NCI-H187 treated with DMSO at 0.1 percent for 48 hours (cell line): ENCODE measurements at places on chromosomes 4 and X.

DNA sequence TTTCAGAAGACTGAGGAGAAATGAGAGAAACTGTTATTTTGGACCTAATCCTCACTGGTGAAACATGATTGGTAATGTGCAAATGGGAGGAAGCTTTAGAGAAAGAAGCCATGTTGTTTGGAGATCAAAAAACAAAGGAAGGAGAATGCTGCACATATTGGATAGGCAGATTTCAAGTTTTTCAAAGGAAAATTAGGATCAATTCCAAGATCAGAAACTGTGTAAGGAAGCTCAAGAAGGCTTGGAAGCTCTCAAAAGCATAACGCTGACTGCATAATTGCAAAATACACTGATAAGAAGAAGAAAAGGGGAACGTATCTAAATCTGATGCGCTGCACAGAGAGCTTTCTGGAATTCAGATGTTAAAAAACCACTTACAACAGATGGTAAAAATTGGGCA lies 34.6 kb downstream of the KLHL15 start:
- no peak for DNase-seq

DNA sequence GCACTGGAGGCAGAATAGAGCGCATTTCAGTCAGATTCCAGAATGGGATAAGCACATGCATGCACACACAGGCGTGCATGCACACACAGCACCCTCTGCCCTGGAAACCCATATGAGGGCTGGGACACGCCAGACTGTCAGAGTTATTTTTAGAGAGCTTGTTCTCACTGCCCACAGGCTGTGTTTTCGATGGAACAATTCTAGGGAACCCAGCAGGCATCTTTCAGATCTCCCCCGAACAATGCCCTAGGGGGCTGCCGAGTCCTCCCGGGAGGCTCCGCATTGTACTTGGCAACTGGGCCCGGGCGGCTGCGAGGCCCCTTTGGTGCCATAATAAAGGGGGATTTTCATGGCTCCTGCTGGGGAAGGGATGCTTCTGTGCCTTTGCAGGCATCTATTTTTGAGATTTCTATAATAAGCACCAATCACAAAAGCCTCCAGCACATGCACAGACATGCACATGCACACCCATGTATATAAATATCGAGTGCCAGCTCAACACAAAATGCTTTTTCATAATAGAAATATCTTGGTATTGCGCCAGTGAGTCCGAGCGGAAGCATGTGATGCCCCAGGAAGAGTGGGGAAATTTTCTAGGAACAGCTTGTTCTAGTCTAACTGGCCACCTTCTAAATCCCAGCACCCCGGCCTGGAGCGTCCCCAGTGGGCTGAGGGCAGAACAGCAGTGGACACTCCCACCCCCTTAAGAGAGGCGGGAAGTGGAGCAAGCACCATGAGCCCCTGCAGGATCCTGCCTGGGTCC lies 88.5 kb downstream of the PHKA2 start:
- DNase-seq, result no peak

DNA sequence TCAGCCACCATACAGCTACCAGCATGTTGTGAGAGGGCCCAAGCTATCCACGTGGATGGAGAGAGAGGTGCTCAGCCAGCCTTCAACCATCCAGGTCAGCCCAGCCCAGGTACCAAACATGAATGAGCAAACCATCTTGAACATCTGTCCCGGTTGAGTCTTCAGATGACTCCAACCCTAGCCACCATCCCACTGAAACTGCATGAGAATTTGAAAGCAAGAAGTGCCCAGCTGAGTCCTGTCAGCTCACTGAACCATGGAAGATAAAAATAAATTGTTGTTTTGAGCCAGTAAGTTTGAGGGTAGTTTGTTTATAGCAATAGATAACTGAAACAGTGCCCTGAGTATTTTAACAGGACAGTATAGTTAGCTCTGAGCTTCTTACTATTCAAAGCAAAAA lies 7.3 kb upstream of the SEL1L3 start:
- DNase-seq, result no peak

GRCh38 chrX:43557792-43558191 lies 98.3 kb upstream of the MAOA start:
- no peak for DNase-seq

GRCh38 chr4:167897116-167897515 lies 195.2 kb upstream of the ANXA10 start:
- no peak for DNase-seq

- no peak for DNase-seq
These were observed 50.3 kb downstream of the FTHL17 start for GRCh38 chrX:31021537-31021936.

- DNase-seq, result no peak
These were observed 4.3 kb upstream of the SH3BP2 start for GRCh38 chr4:2788532-2789103.

GRCh38 chr4:742096-742741 lies 36.6 kb downstream of the PCGF3 start:
- DNase-seq, result no peak
